ENCODE measurements at places on chromosomes 12 and 14.

GRCh38 chr12:53743266-53744129, 8.3 kb downstream of the CISTR start:
- DNase-seq: peak; percentile 86

DNA sequence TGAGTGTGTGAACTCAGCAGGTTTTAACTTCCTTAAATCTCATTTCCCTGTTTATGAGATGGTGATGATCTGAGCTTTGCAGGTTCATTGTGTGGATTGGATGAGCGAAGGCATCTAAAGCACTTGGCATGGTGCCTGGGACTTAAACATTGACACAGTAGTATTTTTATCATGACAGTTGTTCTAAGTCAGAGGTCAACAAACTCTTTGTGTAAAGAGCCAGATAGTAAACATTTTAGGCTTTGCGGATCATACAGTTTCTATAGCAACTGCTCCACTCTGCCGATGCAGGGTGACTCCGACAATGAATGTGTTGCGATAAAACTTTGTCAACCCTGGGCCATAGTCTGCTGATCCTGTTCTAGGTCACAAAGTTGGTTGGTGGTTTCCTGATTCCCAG, 25.2 kb downstream of the SLC24A4 start:
- DNase-seq: no peak

DNA sequence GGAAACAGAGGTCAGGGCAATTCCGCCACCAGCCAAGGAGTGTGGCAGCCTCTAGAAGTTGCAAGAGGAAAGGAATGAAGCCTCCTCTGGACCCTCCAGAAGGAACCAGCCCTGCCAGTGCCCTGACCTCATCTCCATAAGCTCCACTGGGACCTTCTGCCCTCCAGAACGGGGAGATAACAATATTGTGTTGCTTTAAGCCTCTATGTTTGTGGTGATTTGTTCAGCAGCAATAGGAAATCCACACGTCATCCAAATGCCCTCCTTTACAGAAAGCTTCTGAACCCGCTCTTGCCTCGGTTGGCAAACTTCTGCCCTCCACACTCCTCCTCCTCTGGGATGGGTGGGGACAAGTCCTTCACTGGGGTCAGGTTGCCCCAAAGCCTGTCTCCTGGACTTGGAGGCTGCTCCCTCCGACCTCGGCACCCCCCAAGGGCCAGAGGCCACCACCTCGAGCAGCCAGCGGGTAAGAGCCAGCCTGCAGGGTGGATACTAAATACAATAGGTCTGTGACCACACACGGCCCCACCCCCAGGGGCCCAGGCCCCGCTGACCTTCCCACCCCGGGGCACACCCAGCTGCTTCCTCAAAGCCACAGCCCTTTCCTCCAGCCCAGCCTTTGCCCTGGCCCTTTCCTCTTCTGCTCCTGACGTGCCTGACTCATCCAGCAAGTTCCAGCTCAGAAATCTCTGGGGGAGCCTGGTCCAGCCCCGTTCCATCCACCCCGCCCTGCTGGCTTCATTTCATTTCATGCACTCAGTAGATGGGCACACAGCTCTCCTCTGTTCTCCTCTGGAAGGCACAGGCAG, 58.7 kb upstream of the NCOR2 start:
- DNase-seq: peak; percentile 92

GRCh38 chr14:61611880-61612630, 83.3 kb upstream of the HIF1A start:
- DNase-seq: no peak

GRCh38 chr12:132925597-132926414, 30.3 kb downstream of the ZNF605 start:
- no peak for DNase-seq
